DMS79 treated with DMSO at 0.1 percent for 48 hours (cell line): ENCODE measurements at places on chromosomes 12 and 14.

DNA sequence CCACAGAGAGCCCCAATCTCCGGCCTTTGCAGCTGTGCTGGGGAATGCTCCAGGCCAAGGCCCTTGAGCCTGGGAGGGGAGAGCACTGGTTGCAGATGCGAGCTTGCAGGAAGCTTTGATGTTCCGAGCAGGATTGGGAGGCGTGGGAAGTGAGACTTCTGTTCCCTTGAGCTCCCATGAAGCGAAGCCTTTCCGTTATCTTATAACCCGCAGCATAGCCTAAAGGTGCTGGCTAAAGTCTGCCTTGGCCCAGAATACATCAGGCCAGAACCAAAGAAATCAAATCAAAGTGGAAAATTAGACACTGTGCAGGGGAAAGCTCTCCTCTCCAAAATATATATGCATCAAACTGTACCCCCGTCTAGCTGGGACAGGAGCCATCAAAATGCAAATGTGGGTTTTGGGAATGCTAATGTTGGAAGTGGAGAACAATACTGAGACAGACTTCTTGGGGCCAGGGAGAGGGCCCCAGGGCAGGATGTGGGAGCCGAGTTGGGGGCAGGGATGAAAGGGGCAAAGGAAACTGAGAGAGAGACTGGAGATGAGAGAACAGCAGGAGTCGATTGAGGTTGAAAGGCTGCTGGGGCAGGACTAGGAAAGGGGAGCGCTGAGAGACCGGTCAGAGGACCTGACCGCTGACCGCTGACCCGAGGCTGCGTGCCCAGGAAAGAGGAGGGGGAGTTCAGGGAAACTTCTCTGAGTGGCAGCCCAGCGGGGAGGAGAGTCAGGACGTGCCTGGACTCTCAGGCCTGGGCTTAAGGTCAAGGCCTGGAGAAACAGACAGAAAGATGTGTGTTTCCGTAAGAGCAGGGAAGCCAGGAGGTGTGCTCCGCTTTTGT is 152.2 kb upstream of the PARP11 start:
- no peak for DNase-seq

DNA sequence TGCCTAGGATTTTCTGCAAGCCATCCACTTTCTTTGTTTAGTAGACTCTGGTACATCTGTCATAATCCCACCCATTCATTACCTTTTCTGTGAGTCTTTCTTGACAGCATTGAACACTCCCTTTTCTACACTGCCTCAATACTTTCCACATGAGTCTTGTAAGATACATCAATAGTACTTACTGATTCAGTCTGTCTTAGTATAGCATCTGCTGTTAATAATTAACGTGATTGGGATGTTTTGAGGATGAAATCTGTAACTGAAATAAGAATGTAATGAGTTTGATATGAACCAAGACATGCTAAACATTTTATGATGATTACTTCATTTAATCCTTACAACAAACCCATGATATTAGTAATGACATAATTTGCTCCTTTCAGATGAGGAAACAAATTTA is 196.2 kb upstream of the FOXG1 start:
- DNase-seq = no peak

- no peak for DNase-seq
Measured at GRCh38 chr14:61451891-61452400, 130.6 kb downstream of the PRKCH start.

- DNase-seq = no peak
Measured at GRCh38 chr14:61343471-61343870, 22.1 kb downstream of the PRKCH start.

DNA sequence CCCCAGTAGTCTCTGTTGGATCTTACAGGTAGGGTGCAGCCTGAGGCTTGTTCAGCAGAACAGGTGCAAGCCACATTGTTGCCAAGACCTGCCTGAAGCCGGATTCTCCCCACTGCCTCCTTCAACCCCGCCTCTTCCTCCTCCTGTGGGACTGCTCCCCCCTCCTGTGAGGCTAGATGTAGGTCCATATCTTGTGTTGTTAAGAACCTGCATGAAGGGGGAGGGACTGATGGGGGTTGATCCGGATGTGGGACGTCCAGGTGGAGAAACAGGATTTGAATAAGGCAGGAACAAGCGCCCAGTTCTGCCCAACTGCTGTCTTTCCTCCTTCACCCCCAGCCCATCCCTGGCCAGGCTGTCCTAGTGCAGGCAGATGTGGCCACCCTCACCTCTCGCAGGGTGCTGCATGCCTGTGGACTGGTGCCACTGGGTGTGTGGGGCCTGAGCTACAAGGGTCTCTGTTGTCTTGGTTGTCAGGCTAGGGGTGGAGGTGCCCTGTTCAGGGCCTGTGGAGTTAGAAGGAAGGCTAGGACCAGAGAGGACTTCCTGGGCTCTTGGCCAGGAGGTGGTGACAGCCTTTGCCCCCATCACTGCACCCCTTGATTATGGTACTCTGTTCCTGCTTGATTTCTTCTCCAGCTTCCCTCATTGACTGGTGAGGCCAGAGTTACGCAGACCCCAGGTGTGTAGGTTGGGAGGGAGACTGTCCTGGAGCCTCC is 1.4 kb downstream of the NR4A1 start:
- no peak for DNase-seq

- no peak for DNase-seq
Measured at GRCh38 chr12:43095669-43096280, 456.2 kb downstream of the ADAMTS20 start.
